ENCODE measurements at places on chromosomes 16 and 17. TPM values are rescaled to one million over a fixed set of nuclear protein-coding genes. Genes with fewer than 3 reads are reported as not detected.

DNA sequence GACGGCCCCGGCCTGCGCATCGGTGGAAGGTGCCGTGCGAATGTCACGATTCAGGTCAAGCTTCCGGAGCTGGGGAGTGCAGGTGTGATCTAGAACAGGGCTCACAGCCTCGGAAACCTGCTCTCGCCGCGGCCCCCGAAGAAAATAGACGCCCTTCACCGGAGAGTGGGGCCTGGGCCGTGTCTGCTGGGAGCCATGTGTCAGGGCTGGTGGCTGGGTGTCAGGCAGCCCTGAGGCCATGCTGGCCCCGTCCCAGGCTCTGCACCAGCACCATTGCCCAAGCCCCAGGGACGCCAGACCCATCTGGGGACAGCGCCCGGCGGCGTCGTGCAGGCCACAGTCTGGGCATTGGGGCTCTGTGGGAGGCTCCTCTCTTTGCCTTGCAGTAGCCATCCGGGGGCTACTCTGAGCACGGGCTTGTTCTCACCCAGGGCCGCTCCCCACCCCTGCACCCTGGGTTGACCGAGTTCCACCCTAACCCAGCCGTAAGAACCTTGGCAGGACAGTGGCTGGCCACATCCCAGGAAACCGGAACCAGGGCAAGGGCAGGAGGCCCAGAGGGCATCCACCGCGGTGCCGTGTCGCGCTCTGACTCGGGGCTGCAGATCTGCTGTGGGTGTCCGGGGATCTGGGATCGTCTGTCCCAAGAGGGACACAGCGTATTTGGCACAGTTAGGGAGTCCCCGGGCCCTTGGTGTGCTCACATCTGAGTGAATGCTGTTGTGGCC is 5.3 kb upstream of the NUDT16L1 start:
- peaks cover 30% of the 10 kb centered on the region for H3K36me3 ChIP-seq
- H3K27ac ChIP-seq, result no peak overlapping the region
- no peaks in the 10 kb centered on the region for H3K27me3 ChIP-seq
- no peak overlapping the region for H3K4me3 ChIP-seq
- H3K4me1 ChIP-seq, result no peaks in the 10 kb centered on the region
- no peak for DNase-seq

DNA sequence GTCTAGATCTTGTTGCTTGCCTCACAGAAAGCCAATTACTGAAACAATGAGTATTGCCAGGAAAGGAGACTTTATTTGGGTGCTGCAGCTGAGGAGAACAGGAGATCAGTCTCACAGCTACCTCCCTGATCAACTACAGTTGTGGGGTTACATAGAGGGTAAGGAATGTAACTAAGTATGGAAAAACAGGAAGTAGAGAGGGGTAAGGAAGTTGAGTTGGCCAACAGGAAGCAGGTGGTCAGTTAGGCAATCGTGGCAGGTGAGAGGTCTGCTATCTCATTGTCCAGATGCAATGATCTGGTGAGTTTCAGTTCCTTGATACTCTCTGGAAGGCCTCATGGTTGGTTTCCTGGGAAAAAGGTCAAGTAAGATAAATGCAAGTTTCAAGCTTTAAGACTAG is 333.1 kb upstream of the GOT2 start:
- H3K27ac ChIP-seq, result no peak overlapping the region
- no peaks in the 10 kb centered on the region for H3K27me3 ChIP-seq
- no peaks in the 10 kb centered on the region for H3K4me1 ChIP-seq
- no peak for DNase-seq
- H3K4me3 ChIP-seq, result no peak overlapping the region

The SLC5A10 gene
- not detected for total RNA-seq

GRCh38 chr16:12095275-12096156 is 119.0 kb downstream of the SNX29 start:
- no peaks in the 10 kb centered on the region for H3K27me3 ChIP-seq
- peak; percentile 56 for DNase-seq
- H3K27ac ChIP-seq, result no peak overlapping the region
- H3K36me3 ChIP-seq, result no peaks in the 10 kb centered on the region
- H3K4me3 ChIP-seq, result no peak overlapping the region
- H3K4me1 ChIP-seq, result peaks cover 2% of the 10 kb centered on the region

GRCh38 chr17:13474073-13474800 is 127.5 kb downstream of the HS3ST3A1 start:
- H3K36me3 ChIP-seq, result no peaks in the 10 kb centered on the region
- H3K4me1 ChIP-seq, result no peaks in the 10 kb centered on the region
- no peak for DNase-seq
- H3K27ac ChIP-seq, result no peak overlapping the region
- H3K4me3 ChIP-seq, result no peak overlapping the region
- H3K27me3 ChIP-seq, result no peaks in the 10 kb centered on the region
